HTR-8/SVneo (cell line): ENCODE measurements at places on chromosomes 2 and 18.

DNA sequence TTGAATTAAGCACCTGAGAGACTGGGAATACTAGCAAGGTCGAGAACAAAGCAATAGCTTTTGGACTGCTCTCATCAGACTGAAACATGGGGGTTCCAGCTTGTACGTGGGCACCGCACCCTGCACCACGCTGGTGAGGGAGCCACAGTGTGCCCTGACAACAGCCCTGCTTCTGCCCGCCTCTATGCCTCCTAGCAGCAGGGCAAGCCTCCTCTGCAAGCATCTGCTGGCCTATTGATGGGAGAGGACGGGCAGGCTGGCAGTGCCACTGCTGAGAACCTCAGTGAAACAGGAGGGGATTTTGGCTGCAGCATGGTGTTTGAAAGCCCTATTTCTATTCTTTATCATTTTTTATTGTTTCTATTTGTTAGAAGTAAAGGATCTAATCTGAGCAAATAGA is 146.1 kb upstream of the OTOS start:
- no peak for DNase-seq

DNA sequence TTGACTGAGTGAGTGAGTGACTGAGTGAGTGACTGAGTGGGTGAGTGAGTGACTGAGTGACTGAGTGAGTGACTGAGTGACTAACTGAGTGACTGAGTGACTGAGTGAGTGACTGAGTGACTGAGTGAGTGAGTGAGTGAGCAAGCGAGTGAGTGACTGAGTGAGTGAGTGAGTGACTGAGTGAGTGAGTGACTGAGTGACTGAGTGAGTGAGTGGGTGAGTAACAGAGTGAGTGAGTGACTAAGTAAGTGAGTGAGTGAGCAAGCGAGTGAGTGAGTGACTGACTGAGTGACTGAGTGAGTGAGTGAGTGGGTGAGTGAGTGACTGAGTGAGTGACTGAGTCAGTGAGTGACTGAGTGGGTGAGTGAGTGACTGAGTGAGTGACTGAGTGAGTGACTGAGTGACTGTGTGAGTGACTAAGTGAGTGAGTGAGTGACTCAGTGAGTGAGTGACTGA is 11.9 kb downstream of the MAL start:
- no peak for DNase-seq

DNA sequence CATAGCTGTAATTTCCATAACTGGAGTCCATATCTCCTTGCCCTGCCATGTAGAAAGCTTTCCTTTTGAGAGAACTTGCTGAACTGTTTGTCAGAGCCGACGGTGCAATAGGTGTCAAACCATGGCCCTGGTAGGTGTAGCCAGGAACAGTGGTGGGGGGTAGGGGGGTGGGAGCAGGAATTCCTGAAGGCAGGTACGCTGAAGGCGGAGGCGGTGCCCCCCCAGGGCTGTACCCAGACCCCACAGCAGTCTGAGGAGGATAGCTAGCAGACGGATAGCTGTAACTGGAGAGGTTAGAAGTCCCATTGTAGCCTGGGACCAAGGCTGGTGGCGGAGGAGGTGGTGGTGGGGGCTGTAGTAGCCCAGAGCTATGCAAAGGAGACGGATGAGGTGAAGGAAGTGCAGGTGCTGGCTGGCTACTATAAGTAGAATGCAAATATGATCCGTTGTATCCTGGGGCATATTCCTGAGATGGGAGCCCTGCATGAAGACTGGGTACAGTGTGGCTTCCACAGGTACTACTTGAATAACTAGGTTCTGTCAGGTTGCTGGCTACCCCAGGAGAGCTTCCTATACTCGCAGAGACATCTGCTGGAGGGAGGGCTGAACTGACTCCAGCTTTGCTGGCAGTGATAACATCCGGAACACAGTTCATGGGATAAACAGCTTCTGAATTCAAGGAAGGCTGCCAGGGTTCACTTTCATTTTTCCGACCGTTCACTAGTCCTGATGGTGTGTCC is 124.8 kb downstream of the FIGN start:
- DNase-seq = no peak

DNA sequence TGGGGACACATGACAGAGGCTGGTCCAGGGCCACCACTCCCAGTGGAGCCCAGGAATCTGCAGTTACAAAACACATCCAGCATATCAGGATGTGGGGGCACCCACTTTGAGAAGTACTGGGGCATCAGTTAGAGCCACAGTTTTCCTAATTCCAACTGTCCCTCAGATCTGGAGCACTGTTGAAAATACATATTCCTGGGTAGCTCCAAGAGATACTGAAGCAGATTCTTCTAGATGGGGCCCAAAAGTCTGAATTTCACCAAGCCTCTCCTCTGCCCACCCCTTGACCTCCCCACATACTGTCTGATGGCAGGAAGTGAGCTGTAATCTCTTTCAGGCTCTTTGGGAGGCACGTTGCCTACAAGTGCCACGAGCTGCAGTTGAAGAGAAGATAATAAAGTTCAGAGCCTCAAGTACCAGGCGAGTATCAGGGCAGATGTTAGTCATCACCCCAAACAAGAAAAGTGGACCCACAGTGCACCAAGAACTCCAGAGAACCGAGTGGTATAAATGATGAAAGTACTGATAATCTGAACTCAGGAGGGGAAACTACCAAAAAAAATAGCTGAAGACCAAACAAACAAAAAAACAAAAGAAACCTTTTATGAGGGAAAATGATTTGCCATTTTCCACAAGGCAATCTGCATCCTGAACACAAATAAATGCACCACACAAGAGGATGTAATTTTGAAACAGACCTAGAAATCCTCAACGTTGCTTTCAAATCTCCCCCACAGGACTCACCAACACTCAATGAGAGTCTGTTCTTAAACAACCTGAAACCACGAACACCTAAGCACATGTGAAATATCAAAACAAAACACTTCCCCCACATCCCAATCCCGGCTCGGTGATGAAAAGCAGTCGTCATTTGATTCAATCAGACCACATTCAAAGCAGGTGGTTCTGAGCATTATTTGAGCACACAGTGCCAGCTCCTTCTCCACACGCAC is 98.7 kb downstream of the TCF4 start:
- DNase-seq = no peak

DNA sequence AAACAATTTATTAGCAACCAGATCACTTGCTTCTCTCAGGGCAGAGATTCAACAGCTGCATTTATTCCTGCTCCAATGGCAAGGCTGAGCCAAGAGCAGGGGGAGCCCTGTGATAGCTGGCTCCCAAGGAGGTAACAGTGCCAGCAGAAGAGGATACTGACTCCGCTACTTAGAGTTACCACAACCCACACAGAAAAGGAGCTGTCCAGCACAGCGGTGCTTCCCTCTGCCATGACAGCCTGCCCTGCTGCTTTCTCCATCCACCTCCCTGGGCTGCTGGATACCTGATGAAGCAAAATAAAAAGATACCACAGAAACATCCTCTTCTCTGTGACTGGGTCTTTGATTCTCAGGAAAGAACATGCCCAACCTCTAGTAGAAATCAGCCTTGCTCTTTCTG is 467.2 kb downstream of the LRRTM4 start:
- no peak for DNase-seq

GRCh38 chr2:29777161-29777560 is 144.2 kb downstream of the ALK start:
- DNase-seq = no peak

- no peak for DNase-seq
These were observed 35.7 kb upstream of the RAB1A start for GRCh38 chr2:65165558-65165957.

DNA sequence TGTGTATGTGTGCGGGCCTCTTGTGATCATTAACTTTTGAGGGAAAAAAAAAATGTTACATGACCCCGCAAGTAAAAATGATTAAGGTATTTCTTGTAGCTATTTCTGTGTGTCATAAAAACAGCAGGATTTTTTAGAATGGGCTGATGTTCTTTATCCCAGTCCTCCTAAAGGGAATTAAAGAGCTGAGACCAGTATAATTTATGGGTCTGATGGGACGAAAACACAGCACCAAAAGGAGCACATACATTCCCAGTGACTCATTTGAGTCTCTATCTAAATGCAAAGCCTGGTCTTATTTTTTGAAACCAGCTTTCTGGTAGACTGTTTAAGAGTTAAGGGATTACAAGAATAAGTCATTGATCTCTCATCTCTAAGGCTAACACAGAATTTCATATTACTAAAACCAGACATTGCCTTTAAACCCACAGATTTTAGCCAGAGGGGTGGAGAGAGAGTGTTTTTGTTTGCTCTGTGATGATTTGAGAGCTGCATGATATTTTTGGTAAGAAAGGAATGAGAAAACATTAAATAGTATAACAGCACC is 342.3 kb upstream of the EPHA4 start:
- no peak for DNase-seq

DNA sequence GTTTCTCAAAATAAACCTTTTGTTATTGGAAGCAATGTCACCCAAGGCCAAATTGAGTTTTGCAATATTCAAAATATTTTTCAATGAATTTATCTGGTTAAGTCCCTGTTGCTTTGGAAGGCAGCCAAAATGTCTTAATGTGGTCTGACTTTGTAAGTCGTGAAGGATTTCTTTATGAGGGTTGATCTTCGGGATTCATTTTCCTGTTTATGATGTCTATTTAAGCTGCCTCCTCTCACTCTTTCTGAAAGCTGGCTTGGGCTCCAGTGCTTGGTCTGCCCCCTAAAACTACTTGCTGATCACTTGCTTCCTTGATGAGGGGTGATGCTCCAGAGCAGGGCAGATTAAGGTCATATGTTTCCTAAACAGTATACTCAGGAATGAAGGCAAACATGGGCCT is 141.1 kb downstream of the ANTXR1 start:
- no peak for DNase-seq

- no peak for DNase-seq
These were observed 2.3 kb downstream of the INPP5D start for GRCh38 chr2:233062451-233062850.

- DNase-seq = no peak
These were observed 52.6 kb downstream of the CXCR4 start for GRCh38 chr2:136065384-136065783.

DNA sequence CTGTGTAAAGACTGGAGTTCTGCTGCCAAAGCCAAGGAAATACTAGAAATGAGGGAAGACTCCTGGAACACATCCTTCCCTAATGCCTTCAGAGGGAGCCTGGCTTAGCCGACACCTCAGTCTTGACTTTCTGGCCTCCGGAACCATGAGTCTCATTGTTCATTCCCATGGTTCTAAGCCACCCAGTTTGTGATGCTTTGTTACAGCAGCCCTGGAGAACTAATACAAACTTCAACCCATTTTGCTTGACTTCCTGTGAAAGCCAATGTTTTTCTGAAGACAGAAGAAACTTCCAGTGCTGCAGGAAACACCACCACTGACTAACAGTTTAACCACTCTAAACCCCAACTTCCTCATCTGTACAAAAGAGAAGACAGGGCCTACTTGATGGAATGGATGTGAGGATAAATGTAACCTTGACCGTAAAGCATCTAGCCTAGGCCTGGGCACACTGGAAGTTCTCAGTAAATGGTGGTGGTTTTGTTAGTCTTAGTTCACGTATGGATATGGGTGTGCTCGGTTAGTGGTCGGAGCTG is 85.9 kb upstream of the RFX8 start:
- no peak for DNase-seq

DNA sequence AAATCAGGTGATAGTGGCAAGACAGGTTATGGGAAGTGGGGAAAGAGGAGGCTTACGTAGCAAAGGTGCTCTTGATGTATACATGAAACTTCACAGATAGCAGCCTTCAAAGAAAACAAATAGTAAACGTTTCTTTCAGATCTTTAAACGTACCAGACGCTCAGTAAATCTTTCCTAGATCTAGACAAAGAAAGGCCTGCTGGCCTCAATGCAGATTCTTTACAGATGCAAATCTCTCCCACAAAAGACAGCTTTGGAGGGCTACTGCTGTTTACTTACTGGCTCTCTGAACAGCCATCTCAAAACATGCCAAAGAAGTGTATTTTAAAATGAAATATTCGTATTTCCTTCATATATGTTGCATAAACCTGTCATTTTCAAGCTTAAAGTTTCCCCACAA is 1279.9 kb upstream of the NRXN1 start:
- DNase-seq = no peak

GRCh38 chr2:105100046-105100840 is 62.4 kb downstream of the MRPS9 start:
- no peak for DNase-seq
